ENCODE measurements at places on chromosomes 1 and 21.

DNA sequence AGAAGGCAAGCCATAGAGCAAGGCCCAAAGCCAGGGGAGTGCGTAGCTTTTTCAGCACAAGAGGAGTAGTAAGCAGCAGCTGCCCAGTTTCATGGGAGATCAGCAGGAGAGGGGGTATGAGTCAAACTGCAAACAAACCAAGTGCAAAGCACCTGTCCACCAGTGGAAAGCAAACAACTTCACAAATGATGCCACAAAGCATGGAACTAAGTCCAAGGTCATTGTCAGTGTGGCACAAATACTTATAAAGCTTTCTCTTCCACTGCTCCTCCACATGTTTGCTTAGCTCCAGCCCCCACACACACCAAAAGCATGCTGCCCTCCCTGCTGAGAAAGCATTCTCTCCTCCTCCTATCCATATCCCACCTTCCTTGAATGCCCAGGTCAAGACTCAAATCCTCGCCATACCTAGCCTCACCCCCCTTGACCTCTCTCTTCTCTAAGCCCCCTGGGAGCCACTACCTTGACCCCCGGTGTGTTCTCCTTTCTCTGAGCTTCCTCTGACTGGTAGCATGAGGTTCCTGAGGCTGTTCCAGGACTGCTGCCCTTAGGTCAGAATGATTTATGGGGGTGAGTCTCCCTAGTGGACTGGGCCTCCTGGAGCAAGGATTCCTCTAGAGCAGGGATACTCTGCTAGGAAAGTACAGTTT lies 70.4 kb downstream of the DMAP1 start:
- no peak for DNase-seq

DNA sequence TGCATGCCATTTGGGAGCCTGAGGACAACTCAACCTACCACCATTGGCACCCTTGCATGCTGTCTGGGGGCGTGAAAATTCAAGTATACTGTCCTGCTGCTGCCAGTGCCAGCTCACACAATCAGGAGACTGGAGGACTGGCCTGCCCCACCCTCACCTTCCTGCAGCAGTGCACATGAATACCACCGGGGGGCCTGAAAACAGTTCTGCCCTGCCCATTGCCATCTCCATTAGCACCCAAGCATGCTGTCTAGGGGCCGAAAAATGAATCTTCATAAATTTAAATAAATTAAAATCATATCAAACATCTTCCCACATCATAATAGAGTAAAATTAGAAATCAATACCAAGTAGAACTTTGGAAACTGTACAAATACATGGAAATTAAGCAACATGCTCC lies 322.1 kb upstream of the TMPRSS15 start:
- no peak for DNase-seq

DNA sequence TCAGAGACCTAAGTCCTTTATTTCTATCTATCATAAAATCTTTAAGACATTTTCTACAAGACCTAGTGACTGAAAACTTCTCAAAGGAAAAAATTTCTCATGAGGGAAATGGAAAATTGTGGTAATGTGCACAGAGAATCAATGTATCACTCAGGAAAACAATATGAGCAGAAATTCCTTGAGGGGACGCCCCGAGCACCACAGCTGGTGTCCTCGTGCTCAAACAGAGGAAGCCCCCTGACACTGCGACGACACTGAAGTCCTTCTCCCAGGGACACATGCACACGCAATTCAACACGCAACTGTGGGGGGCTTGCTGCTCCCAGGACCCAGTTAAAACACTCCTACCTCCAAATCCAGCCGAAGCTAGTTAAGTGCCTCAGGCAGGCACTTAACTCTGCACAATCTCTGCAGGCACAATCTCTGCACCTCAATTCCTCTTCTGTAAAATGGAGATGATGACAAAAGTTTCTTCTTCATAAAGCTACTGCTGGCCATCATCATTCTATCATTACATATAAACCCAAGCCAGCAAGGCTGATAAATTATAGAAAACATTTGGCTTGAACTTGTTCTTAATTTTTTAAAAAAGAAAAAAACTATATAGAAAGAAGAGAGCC lies 16.0 kb downstream of the ZBTB17 start:
- no peak for DNase-seq

- DNase-seq = no peak
Observed at GRCh38 chr1:51032936-51033335, 62.9 kb downstream of the CDKN2C start.

- no peak for DNase-seq
Observed at GRCh38 chr1:215794156-215794555, 227.1 kb downstream of the KCTD3 start.

DNA sequence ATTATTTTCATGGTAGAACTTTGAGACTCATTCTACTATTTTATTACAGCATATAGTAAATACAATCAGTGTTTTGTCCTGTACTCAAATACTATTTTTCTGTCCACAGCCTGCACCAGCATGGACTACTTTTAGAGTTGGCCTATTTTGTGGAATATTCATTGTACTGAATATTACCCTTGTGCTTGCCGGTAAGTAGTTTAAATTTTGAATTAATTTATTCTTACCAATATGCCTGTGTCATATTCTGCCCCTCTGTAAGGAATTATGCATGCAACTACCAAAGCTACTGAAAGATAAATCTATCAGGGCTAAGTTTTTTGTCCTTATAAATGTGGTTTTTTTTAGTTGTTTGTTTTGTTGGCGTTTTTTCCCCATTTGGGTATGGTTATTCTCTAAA lies 101.4 kb upstream of the KIAA1614 start:
- DNase-seq = no peak

Measured in head of caudate nucleus (tissue), 42 donors.